ENCODE measurements at places on chromosomes 4 and X.

DNA sequence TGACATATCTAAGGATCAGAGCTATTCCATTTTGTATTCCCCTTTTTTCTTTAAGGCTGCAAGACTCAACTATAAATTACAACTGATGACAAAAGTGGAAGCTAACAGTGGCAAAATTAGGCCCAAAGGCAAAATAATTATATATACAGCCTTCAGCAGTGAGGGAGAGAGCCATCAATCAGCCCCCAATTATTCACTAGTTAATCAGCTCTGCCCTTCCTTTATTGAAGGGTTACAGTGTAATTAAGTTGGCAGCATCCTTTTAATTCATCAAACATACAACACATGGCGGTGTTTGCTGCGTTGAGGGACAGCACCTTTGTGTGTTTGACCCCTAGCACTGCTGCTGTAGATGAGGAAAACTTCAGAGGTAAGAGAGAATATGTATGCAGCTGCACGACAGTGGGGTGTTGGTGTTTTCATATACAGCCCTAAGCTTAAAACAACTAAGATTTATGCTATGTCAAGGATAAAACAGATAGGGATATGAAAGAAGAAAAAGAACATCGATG lies 973.9 kb upstream of the POU3F4 start:
- DNase-seq = no peak

DNA sequence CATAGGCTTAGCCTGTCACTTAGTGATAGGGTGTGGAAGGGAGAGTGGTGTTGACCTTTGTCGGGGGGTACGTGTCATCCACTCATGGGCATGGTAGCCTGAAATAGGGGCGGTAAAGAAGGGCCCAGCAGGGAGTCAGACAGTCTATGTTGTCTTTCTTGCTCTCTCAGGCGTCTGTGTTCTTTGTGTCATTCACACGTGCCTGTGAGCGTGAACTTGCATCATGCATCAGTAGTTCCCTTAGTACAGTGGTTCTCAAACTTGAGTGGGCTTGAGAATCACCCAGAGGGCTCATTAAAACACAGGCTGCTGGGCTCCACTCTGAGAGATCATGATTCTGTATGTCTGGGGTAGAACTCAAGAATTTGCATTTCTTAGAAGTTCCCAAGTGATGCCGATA lies 450.9 kb upstream of the FTHL17 start:
- DNase-seq = no peak

- no peak for DNase-seq
These were observed 97.0 kb upstream of the LNX1 start for GRCh38 chr4:53688186-53688790.

DNA sequence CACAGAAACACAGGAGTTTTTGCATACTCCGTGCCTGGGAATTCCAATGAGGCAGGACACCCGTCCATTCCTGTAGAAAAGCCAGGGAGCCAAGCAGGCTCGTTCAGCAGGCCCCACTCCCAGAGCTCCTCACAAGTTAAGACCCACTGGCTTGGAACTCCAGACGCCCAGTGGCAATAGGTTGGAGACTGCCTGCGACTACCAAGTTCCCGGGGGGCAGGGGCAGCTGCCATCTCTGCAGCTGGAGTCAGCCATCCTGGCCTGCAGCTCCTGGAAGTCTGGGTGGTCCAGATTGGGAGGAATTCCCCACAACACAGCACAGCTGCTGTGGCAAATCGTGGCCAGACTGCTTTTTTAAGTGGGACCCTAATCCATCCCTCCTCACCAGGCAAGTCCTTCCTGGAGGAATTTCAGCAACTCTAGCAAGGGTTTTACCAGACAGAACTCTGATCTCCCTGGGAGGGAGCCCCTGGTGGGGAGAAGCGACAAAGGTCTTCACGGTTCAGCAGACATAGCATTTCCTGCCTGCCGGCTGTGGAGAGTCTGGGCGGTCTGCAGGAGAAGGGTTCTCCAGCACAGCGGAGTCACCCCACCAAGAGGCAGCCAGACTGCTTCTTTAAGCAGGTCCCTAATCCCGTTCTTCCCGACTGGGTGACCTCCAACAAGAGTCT lies 231.9 kb downstream of the STPG2 start:
- DNase-seq = no peak

DNA sequence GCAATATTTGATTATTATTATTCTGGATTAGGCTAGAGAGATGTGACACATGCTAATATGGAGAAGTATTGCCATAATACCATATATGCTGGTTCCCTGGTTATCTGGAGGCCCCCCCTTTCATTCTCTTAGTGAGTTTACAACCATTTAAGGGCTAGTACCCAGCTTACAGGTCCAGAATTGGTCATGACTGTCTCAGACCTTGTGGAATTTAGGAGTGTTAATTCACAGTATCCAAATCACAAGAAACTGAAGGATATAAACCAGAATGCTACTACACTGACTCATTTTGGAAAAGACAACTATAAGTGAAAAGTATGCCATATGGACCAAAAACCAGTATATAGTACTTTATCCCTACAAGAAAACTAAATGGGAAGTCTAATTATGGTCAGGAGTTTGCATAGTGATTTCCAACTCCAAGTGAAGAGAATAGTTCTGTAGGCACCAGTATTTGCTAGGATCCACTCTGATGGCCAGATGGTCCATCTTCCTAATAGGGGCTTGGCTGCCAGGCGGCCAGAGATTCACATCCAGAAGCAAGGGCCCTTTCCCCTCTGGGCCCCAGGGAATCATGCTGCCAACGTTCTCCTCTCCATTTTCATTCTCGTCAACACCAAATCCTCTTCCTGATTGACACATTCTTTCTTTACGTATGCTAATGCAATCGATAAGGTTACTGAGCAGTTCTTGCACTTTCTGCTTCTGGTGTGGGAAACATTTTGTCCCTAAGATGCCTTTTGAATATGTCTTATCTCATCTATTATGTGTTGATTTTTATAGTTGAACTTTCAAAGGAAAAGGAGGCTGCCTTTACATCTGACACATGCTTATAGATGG lies 123.6 kb downstream of the SHROOM3 start:
- no peak for DNase-seq

DNA sequence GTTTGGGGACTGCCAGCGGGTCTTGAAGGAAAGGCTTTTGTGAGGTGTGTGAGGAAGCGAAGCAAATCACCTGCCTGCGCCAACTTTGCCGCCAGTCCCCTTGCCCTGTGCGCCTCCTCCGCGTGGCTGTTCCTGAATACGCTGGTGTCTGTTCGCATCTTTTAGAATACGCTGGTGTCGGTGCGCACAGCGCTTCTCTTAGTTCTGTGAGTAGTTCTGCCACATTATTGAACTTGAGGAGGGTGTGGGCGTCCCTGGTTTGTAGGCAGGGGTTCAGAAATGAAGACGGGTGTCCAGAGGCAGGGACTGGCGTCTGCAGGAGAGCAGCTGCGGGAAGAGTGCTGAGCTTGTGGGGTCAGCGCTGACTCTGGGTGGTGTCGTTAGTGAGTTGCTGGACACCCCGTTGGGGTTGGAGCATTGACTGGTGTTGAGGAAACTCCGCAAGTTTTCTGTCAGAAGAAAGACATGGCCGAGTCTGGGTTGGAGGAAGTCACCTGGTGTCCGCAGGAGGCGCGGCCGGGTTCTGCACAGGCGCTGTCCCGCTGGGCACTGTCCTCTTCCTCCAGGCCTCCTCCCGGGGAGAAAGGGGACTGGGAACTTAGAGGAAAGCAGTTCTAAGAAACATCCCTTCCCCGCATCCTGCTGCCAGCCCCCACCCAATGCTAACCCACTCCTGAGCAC lies 930 bp downstream of the ZNF718 start:
- DNase-seq = peak; percentile 10

DNA sequence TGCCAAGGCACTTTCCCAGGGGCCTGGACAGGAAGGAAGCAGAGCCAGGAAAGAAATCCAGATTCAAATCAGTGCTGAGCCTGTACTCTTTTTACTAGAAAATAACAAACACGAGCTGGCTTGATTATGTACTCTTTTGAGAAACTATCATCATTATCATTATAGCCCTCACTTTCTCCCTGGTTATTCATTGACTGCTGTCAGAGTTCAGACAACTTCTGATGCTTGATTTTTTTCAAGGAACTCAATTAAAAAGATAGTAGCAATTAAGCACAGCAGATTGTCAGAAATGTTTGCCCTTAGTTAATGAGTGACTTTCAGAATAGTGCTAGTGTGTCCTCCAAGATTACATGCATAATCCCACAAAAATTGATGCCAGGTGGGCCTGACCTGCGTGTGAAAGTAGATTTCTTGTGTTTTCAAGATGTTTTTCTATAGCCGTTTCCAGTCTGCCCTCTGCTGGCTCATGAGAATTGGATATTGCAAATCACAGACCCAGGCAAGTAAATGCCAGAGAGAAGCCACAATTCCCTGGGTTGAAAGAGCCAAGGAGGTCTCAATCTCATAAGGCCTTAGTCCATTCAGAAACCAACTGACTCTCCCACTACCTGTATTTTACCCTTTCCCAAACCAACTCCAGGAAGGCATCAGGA lies 14.3 kb upstream of the PNPLA4 start:
- DNase-seq = no peak

- DNase-seq = peak; percentile 3
These were observed 133.1 kb downstream of the CORIN start for GRCh38 chr4:47704693-47705325.

- no peak for DNase-seq
These were observed 11.2 kb downstream of the IRAK1 start for GRCh38 chrX:154008521-154008920.

- no peak for DNase-seq
These were observed 66.9 kb downstream of the ARHGEF9 start for GRCh38 chrX:63718010-63718694.

DNA sequence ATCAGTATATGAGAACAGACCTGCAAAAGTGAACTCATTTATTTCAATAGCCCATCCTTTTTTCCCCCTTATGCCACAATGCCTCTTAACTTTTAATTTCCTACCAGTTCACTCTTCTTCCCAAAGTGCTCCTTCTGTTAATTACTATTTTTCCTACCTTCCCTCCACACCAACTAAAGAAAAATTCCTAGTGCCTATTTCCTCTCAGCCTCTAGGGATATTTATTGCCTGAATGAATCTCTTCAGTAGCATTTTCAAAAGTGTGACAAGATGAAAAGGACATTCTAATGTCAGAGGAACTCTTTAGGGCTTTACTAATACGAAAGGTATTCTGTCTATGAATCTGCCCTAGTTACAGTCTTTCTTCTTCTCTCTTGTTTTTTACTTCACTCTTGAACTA lies 181.1 kb upstream of the SPRY1 start:
- no peak for DNase-seq

DNA sequence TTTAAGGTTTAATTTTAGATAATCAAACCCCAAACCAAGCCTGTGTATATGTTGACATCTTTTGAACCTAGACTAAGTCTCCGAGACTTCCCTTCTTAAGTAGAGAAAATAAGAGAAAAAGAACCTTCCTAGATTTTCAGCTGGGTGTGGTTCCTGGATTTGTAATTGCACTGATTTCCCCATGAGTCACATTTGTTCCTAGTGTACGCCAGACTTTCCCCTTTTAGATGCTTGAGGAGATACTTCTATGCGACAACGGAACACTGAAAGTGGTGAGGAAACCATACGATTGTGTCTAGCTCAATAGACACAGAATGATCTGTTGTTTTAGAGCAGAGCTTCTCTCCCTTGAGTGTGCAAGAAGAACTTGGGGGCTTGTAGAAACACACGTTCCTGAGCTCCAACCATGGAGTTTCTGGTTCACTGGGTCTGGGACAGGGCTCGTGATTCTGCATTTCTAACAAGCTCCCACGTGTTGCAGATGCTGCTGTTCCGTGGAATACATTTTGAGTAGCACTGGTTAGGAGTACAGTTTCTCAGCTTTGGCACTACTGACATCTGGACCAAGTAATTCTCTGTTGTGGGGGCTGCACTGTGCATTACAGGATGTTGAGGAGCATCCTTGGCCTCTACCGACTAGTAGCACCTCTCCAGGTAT lies 87.1 kb downstream of the AMELX start:
- no peak for DNase-seq

DNA sequence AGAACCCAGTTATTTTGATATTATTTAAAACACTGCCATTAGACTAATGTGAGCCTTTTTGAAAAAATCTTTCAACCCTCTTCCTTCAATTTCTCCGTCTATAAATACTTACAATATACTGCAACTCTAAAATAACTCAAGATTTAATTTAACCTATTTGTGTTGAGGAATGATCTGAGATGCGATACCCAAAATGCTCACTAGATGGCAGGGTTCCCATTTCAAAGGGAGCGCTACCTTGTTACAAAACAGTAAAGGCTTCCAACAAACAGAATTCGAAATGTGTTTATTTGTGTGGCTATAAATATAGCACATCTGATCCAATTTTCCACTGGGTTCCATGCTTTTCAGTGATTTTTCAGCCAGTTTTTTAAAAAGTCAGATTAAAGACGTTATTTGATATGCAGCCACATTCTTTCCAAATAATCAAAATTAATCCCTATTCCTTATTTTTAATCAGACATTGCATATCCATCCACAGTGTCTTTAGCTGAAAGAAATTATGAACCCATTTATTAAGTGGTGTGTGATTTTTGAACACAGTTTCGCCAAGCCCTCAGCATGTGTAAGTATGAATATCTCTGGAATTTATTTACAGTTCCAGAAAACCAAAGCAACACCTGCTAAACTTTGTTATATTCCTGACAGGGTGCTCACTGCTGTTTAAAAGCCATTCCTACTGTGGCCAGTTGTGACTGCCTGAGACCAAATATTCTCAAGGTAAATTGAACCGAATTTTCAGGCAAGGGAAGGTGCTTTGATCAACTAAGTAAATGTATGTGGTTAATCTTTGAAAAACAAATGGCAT lies 668.0 kb upstream of the LCORL start:
- DNase-seq = peak; percentile 34

DNA sequence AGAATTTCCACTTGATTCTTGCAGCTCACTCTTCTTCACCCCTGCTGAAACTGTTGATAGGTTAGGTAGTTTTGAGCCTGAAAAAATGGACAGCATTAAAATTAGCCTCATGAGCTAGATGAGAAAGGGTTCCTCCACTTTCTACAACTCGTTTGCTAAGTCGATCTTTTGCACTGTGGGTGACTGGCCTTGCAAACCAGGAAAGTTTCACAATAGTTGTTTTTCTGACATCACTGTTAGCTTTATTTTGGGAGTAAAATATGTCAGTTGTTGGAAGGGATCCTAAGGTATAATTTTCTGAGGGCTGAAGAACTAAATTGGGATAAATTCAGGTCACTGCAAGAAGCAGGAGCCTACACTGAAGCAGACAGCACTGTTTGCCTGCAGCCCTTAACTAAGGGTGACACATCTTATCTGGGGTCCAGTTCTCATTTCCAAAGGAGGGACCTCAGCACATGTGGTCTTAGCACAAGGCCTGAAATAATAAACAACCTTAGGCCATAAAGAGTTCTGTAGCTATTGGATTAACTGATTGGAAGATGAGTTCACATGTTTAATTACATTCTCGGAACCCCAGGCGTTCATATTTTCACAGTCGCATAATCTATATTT lies 29.1 kb downstream of the ANAPC4 start:
- no peak for DNase-seq

GRCh38 chr4:107689912-107690587 lies 30.0 kb downstream of the PAPSS1 start:
- DNase-seq = no peak

- no peak for DNase-seq
These were observed 102.7 kb downstream of the SLC4A4 start for GRCh38 chr4:71441186-71442169.
